ENCODE measurements at places on chromosomes 3 and 15. TPM values are rescaled to one million over a fixed set of nuclear protein-coding genes. Genes with fewer than 3 reads are reported as not detected.

DNA sequence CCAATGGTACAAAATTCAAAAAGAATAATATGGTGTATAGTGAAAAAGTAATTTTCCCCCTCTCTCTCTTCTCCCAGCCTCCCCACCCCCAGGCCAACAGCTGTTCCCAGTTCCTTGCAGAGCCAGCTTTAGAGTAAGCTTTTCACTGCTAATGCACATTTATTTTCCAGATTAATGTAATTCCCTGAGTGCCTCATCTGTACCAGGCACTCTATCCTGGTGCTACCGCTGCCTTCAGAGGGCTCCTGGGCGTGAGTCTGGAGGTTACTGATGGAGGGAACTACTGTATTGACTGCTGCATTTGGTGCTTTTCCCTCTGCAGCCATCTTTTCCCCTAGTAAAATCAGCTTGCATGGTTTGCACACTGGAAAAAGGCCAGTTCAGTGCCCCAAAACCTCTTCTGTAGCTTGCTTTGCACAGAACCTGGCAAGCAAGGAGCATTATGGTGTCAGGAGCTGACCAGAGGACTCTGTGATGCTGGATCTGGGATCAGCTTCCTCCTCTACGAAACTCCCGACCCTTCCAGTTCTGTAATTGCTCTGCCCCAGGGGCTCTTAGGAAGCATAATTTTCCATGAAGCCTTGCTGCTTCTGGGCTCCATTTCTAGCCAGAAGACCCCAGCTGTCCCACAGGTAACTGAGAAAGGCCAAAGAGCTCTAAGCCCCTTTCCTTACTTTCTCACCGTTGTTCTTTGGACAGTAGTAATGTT lies 8.5 kb upstream of the USP3 start:
- DNase-seq: no peak

DNA sequence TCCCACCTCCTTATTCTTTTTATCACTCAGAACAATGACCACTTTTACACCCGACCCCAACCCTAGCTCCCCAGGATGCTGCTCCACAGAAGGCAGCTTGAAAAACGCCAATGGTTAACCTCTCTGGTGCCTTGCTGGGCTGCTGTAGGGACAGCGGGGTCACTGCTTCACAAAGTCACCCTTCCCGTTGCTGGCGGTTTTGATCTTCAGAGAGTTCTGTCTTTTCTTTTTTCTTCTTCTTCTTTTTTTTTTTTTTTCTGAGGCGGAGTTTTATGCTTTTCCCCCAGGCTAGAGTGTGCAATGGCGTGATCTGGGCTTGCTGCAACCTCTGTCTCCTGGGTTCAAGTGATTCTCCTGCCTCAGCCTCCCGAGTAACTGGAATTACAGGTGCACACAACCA lies 20.7 kb downstream of the CEP19 start:
- DNase-seq: no peak

DNA sequence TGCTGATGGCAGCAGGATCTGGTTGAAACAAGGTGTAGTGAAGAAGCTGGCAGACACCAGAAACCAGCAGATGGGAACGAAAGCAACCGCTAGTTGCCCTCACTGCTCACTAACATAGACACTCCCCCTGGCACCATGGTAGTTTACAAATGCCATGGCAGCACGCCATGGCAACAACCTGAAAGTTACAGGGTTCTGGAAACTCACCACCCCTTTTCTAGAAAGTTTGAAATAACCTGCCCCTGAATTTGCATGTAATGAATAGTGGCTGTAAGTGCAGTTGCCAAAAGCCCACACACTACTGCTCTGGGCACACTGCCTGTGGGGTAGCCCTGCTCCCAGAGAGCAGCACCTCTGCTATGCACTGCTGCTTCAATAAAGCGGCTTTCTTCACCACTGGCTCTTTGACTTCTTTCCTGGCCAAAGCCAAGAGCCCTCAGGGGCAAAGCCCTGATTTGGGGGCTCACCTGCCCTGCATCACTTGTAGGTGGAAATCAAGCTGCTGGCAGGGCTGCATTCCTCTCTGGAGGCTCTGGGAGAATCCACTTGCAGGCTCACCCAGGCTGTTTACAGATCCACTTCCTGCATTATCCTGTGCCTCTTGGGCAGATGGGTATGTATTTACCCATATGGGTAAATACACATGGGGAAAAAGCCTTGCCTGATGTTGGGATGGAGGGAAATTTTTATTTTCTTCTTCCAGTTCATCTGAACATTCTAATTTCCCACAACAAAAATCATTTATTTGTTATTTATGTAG lies 2.0 kb upstream of the GP9 start:
- DNase-seq: no peak

Gene TMCO5A
- total RNA-seq: not detected

Gene CD96
- 4.8 TPM for total RNA-seq

Measured in aorta (tissue), 5 donors.